ENCODE measurements at places on chromosomes 2 and 18.

DNA sequence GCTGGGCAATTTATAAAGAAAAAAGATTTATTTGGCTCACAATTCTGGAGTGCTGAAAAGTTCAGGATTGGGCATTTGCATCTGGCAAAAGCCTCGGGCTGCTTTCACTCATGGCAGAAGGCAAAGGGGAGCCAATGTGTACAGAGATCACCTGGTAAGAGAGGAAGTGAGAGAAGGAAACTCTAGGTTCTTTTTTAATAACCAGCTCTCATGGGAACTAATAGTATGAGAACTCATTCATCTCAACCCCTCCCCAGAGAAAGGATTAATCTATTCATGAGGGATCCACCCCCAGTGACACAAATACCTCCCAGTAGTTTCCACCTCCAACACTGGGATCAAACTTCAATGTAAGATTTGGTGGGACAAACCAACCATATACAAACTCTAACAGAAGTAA is 129.0 kb downstream of the EVA1A start:
- no peak for DNase-seq

DNA sequence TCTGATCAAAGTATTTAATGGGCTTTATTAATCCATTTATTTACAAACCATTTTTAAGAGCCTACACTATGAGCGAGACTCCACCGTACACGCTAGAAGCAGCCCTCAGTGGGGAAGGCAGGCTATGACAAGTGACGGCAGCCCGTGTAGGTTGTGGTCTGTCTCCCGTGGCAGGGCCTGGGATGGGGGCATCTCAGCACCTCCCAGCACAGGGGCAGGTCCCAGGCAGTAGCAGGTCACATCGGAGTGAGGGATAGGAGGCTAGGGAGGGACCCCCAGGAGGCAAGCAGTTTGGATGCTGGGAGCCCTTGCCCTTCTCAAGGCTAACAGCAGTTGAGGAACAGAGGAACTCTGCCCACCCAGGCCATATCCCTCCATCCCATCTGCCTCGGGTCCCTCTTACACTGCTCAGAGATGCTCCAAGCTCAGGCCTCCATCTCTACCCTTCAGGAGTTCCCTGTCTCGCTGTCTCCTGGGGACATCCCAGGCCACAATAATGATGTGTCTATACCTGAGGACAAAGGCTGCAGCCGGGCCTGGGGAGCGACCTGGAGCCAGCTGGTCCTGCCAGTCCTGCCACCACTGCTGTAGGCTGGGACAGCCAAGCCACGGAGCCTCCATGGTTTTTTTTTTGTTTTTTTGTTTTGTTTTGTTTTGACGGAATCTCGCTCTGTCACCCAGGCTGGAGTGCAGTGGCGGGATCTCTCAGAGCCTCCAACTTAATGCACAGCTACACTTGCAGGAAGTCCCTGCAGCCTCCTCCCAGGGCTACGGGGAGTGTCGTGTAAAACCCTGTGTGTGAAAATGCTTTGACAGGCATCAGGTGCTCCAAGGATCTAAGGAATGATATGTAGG is 92.0 kb downstream of the NDUFA10 start:
- DNase-seq: no peak

DNA sequence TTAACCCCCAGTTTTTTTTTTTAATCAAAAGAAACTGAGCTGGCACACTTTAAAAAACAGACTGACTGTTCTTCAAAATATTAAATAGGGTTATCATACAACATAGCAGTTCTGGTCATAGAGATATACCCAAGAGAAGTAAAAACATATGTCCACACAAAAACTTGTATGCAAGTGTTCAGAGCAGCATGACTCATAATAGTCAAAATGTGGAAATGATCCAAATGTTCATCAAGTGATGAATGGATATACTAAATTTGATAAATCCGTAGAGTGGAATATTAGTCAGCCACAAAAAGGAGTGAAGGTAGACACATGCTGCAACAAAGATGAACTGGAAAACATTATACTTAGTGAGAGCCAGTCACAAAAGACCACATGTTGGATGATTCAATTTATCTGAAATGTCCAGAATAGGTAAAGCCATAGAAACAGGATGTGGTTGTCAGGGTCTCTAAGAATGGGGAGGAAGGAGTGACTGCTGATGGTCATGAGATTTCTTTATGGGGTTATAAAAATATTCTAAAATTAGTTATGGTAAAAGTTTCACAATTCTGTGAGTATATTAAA is 5.1 kb downstream of the SMIM21 start:
- peak; percentile 47 for DNase-seq

- DNase-seq: no peak
Measured at GRCh38 chr2:20540587-20541293, 93.9 kb downstream of the RHOB start.

DNA sequence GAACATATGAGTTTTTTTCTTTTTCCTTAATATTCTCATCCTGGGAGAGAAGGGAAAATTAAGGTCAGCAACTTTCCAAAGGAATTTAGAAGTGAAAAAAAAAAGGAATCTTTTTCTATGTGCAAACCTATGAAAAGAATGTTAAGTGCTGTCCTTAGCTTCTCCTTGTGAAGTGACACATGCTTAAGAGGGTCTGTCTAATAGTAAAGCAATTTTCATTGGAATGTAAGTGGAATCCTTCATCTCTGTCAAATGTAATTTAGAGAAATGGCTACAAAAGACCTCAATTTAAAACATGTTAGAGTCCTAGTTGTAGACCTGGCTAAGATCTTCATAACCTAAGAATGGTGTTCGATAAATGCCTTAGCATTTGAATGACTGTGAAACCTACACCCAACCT is 117.4 kb upstream of the EPB41L3 start:
- DNase-seq: no peak

GRCh38 chr18:8499810-8500675 is 109.2 kb upstream of the RAB12 start:
- DNase-seq: no peak

DNA sequence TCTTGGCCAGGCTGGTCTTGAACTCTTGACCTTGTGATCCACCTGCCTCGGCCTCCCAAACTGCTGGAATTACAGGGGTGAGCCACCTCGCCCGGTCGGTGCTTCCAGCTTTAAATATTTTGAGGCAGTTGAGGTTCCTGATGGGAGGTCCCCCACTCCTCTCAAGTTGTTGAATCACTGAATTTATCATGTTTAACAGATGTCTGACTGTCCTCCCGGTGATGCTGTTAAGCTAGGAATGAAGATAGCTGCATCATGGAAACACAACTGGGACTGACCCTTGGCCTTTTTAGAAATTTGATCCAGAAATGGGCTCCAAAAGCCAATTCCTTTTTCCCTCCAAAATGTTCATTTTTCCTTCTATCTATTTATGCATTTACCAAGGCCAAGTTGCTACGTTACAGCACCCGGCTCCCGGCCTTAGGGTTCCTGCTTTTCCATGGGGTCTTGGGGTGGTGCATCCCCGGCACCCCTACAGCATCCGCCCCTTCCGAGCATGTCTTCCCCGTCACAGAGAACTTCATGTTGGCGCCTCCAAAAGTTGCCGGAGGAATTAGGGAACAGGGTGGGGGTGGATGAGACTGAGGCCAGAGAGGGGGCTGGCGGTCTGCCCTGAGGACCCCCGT is 43.9 kb downstream of the PAX8 start:
- DNase-seq: peak; percentile 22

GRCh38 chr2:23199115-23199918 is 185.7 kb upstream of the KLHL29 start:
- DNase-seq: peak; percentile 9

DNA sequence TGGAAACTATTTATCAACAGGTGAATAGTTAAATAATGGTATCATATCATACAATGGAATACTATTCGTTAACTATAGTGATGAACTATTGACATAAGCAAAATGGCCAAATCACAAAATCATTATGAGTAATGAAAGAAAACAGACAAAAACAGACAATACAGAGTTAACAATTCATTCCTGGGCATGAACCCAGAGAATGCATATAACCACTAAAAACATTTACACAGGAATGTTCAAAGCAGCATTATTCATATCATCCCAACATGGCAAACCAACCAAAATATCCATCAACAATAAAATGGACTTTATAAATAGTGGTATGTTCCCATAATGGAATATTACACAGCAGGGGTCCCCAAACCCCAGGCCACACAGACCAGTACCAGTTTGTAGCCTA is 131.2 kb upstream of the CYP1B1 start:
- DNase-seq: peak; percentile 64

DNA sequence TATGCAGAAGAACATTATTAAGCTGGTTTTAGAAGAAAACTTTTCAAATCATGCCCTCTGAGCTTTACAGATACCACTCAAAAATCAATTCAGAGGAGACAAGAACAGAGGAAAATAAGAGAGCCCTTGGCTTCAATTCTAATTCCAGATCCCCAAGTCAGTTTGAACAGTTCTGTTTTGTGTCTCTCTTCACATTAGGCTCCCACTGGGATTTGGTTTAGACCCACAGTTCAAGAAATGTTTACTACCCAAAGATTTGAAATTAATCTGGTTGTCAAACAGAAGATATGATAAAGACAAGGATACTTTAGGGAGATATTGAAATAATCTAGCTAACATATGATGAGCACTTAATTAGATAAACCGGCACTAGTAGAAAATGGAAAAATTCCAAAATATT is 329.5 kb downstream of the RAD51AP2 start:
- DNase-seq: no peak

DNA sequence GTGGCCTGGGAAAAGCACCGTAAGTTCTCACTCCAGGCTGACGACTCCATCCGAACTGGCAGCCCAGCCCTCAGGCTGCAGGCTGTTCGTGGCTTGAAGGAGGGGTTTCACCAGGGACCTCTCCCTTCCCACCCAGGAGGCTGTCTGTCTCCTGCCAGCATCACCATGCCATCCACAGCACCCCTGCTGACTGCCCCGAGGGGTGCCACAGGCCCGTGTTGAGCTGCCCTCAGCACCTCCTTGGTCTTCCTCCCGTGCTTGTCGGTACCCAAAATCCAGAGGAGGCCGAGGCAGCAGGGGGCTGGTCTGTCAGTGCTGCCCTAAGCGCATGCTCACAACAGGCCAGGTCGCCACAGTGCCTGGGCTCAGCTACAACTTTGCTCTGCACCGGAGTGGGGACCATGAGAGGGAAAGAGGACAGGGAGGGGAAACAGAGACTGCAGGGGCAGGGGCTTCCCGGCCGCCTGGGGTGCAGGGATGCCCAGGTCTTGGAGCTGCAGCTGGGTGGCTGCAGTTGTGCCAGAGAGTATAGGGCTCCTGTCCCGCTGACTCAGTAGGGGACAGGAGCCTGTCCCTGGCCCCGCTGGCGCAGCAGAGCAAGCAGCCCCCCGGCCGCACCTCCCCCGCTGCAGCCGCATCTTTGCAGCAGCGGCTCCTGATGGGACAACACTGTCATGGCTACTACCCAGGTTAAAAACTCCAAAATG is 963.7 kb upstream of the CRIM1 start:
- DNase-seq: no peak

DNA sequence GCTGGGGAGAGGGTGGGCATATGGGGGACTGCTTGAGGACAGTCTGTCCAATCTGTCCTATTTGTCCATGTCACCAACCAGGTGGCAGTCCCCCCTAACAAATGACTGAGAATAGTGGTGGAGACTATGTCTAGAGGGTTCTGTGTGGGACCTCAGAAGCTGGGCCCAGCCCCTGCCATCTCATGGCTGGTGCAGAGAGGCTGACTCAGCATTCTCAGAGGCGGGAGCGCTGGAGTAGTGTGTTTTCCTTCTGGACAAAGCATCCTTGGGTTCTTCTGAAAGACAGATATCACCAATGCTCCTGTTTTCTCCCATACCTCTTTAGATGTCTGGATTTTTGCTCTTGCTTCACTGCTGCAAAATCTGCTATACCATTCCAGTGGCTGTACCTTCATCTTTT is 44.1 kb upstream of the SP140L start:
- DNase-seq: no peak

DNA sequence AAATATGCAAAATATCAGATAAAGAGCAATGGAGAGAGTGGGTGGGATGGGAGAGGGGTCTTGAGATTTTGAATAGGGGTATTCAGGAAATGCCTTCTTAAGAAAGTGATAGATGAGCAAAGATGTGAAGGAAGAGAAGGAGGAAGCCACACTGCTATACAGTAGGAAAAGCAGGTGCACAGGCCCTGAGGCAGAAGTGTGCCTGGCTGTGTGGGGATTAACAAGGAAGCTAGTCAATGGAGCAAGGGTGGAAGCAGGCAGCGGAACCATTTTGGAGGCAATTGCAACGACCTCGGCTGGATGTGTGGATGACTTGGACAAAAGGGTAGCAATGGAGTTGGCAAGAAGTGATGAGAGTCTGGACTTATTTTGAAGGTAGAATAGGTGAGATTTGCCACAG is 11.0 kb upstream of the CNGA3 start:
- no peak for DNase-seq

- peak; percentile 51 for DNase-seq
Measured at GRCh38 chr2:70087702-70088597, 673 bp downstream of the PCBP1 start.

- no peak for DNase-seq
Measured at GRCh38 chr2:45816272-45816671, 164.8 kb downstream of the PRKCE start.

DNA sequence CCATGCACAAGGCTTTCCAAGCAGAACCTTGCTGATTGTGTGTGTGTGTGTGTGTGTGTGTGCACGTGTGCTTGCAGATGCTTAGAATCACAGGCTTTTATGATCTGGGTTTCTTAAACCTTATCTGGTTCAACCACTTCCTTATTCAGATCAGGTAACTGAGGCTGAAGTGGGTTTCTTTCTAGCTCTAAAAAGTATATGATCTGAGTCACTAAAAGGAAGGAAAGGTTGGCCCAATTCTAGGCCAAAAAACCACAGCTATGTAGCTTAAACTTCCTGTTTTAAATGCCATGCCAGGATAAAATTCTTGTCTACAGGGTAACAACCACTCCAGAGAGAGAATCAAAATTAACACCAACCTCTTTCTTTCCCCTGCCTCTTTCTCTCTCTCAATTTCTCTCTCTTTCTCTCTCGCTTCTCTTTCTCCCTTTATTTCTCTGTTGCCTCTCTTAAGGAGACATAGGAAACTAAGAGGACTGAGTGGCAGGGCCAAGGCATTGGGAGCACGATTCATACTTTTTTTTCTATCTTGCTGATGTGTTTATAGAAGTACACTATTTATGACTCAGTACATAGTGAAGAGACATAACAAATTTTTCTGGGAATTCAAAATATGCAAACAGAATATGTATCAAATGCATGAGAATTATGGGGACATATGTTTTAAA is 140.3 kb downstream of the TRIB2 start:
- DNase-seq: peak; percentile 84
